ENCODE measurements at places on chromosomes 3 and 15.

- no peak for DNase-seq
Measured at GRCh38 chr15:83487519-83487918, 40.4 kb downstream of the SH3GL3 start.

- DNase-seq: no peak
Measured at GRCh38 chr15:88608607-88609181, 12.4 kb upstream of the AEN start.

- DNase-seq: no peak
Measured at GRCh38 chr3:9630550-9631139, 18.7 kb upstream of the MTMR14 start.

- no peak for DNase-seq
Measured at GRCh38 chr15:79009379-79009778, 64.5 kb upstream of the CTSH start.

- DNase-seq: no peak
Measured at GRCh38 chr15:50996641-50997040, 88.2 kb downstream of the AP4E1 start.

GRCh38 chr3:197532388-197532787, 23.4 kb downstream of the BDH1 start:
- no peak for DNase-seq

- no peak for DNase-seq
Measured at GRCh38 chr15:66959066-66959465, 106.3 kb upstream of the SMAD3 start.

GRCh38 chr15:60656481-60656880, 177.5 kb upstream of the ICE2 start:
- no peak for DNase-seq

GRCh38 chr3:48151807-48152427, 36.3 kb downstream of the CDC25A start:
- DNase-seq: no peak

DNA sequence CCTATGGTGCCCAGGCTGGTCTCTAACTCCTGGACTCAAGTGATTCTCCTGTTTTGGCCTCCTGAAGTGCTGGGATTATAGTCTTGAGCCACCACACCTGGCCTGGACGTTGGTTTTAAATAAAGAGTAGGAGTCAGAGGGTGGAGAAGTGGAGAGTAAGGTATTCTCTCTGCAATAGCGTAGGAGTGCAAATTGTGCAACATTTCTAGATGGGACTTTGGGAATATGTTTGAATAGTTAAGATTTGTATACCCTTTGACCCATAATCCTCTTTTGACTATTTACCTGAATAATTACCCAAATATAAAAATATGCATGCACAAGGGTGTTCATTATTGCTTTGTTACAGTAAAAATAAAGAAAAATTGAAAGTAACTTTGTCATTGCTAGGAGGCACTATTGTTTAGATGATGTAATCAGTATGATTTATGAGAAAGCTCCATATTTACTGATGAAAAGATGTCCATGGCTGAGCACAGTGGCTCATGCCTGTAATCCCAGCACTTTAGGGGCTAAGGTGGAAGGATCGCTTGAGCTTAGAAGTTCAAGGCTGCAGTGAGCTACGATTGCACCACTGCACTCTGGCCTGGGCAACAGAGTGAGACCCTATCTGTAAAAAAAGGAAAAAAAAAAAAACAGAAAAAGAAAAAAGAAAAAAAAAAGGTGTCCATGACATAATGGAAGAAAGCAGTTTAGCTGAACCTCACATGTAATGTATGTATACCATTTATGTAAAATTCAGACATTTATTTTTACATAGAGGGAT, 15.1 kb upstream of the XYLB start:
- DNase-seq: no peak

DNA sequence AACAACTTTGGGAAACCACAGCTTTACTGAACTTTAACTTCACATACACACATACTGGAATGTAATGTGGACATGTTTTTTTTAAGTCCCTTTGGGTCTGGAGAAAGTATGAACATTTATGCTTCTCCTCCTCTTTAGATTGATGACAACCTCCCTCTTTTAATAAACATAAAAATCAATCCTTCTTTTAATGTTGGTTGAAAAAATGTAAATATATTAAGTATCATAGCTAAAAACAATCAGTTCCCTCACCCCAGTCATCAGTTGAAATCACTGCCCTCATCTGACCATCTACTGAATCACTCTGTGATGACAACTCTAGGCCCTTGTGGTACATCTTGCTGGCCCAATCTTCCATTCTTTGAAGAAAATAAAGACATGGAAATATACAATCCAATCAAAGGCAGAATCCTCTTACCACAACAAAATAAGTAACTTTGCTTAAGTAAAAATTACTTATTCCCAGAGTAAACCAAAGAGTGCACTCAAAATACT, 6.4 kb downstream of the AAGAB start:
- no peak for DNase-seq

DNA sequence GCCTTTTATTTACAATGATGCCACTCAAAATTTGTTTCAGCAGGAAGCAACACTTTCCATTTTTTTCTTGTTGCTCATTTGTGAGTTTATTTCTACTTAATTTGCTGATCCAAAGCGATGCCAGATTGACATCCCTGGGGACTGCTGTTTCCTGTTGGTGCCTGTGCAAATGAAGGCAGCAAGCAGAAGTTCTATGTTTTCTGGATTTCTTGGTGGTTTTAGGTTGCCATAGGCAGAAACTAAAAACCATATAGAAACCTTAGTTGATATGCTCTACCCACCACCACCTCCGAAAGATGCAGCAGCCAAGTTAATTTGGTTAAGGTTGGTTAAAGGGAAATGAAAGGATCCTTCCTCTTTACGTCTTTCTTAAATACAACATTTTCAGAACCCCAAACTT, 356.2 kb downstream of the RBMS3 start:
- DNase-seq: no peak

DNA sequence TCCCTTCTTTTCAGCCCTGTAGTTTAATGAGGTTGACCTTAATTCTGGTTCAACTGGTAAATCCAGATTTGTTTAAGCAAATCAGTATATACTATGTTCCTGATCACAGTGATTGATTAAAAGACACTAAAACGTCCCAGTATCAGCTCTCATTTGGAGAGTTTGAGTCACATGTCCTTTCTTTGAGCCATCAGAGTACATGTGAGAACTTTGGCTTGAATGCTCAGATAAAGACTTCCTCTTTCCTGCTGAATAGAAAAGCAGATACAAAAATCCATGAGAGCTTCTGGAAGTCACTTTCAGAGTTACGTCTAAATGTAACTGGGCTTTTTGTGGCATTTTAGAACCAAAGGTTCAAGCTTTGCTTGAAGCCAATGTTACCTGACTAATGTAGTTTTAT, 341.8 kb upstream of the SATB1 start:
- DNase-seq: no peak

GRCh38 chr15:87874896-87875711, 381.4 kb downstream of the NTRK3 start:
- DNase-seq: peak; percentile 88

- peak; percentile 68 for DNase-seq
Measured at GRCh38 chr3:47961815-47962606, 54.2 kb downstream of the MAP4 start.

DNA sequence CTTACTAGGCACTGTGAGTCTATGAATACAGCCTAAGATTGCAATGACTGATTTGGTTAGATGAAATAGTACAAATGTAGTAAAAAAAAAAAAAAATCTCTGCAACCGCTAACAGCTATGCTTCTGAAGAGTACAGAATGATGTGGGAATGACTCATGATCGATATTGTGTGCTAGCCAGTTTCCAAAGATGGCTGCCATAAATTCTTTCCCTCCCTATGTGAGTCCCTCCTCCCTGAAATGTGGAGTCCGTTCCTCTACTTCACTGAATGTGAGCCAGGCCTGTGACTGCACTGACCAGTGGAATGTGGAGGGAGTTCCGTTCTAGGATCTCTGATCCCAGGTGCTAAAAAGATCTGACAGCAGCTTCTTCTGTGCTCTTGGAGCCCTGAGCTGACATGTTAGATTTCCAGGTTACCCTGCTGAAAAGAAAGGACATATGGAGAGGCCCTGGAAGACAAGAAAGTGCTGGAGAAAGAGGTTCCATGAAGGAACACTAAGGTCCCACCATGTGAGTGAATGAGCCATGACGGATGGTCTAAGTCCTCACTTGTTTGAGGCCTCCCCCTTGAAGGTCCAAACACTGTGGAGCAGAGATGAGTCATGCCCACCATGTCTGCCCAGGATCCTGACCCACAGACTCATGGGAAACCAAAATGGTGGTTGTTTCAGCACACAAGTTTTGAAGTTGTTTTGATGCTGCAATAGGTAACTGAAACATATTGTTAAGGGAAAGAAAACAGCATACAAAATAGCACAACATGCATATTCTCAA, 46.3 kb downstream of the DGKG start:
- DNase-seq: peak; percentile 56

- DNase-seq: peak; percentile 5
Measured at GRCh38 chr3:63954182-63954581, 42.0 kb upstream of the SCAANT1 start.

DNA sequence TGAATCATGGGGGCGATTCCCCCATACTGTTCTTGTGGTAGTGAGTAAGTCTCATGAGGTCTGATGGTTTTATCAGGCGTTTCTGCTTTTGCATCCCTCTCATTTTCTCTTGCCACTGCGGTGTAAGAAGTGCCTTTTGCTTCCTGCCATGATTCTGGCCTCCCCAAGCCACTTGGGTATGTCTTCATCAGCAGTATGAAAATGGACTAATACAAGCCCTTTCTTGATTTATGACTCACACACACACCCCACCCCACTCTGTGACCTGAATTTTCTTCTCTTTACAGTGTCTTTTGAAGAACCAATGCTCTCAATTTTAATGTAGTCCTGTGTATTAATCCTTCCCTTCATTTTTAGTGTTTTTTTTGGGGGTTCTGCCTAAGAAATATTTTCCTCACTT, 244.8 kb downstream of the PLCL2 start:
- DNase-seq: no peak

- DNase-seq: no peak
Measured at GRCh38 chr15:70219256-70219895, 121.7 kb upstream of the TLE3 start.

DNA sequence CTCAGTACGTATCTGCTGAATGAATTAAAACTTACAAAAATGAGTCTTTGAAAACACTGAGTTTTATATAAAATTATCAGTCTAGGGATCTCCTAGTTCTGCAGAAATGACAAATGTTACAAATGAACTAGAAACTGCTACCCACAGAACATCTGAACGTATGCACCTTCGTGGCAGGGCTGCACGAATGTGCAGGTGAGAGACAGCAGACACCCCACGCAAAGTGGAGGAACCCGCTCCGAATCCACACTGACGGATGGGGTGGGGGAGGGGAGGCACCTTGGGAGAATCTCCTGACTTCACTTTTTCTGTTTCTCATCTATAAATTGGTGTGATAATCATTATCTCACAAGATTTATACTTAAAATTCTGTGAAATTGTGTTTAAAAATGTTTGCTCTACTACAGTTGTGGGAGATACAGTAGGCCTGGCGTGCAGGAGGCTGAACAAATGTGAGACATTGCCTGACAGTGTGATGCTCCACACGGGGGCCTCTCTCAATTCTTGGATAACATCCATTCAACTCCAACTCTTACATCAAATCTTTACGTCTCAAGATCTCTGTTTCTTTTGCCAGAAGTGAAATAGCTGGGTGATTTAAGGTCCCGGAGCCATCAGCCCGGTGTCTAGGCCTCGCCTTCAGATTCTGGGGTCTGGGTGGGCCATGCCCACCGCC, 86.9 kb downstream of the ATP10A start:
- no peak for DNase-seq
